ENCODE measurements at places on chromosomes 13 and 19.
A peak's percentile ranks its signal among the peaks of the same experiment; 100 is the strongest.

GRCh38 chr19:50549059-50549926, 18.9 kb downstream of the LRRC4B start:
- DNase-seq, result no peak

DNA sequence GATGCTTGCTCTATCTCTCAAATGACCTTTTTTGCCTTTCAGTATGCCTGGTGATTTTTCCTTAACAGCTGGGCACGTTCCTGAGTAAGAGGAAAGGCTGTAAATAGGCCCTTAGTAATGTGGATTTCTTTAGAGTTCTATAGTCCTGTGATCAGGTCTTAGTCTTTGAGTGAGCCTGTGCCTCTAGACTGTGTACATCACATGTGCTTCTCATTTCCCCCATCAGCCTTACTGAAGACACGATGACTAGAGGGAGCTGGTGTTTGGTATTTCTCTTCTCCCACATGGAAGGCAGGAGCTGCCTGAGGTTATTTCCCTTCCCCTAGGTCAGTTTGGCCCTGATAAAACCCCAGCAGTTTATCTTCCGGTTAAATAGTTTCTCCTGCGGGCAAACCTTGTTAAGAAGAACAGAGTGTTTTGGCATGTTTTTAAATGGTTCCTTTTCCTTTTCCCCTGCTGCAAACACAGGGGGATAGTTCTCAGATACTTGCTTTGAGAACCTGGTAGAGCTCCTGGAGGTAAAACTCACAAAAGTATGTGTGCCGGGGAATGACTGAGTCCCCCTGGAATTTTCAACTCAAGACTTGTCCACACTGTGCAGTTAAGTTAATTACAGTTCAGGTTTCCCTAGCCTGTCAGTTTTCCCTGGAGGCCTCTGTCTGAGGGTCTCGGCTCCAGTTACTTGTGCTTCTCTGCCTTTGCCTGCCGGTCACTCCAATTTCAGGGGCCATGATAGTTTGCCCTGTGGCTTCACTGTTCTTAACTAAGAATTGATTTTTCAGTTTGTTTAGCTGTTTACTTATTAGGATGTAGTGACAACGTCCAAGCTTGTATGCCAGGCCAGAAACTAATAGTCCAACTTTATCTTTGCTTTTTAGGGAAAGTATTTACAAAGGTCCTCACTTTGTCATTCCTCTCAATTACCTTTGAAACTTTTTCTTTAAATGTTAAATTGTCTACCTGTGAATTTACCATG, 94.4 kb downstream of the URI1 start:
- no peak for DNase-seq

- DNase-seq, result no peak
Observed at GRCh38 chr13:96684469-96684868, 309.8 kb downstream of the OXGR1 start.

- peak; percentile 73 for DNase-seq
Observed at GRCh38 chr13:27621366-27622101, at the start of gene POLR1D. Gene POLR1D, plus strand, starts transcription at chr13:27621892. Its CDS starts 92 bp downstream, at chr13:27621984.

GRCh38 chr13:99191336-99191899, 9.2 kb upstream of the UBAC2 start:
- DNase-seq, result no peak

- peak; percentile 68 for DNase-seq
Observed at GRCh38 chr19:35509861-35510625, 3.4 kb downstream of the DMKN start.

DNA sequence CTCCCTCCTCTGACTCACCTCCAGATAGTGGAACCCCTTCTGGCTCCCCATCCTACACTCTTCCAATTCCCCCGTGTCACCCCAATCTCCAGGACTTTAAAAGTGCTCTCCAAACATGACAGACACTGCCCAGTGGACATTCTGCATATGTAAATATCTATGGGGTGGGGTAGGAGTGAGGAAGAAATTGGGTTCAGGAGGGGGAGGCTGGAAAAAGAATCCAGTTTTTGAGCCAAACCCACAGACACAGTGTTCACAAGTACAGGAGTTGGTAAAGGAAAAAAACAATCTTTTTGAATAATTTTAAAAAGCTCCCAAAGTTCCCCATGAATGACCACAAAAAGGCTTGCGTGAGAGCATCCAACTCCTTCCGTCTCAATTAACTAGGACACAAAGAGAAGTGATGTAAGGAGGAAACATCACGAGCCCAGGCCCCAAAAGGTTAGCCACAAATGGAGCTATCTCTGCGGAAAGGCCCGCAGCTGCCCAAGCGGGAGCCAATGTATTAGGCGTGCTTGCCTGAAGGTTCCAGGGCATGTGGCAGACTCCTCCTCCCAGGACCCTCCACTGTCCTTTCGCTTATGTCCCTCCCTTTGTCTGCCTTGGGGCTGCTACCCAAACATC, 18.0 kb downstream of the ZC3H4 start:
- DNase-seq, result no peak

- no peak for DNase-seq
Observed at GRCh38 chr13:33016414-33017322, at the start of gene KL. Gene KL, plus strand, starts transcription at chr13:33016423. Its CDS starts 18 bp downstream, at chr13:33016441.

GRCh38 chr13:34779171-34779570, 162.9 kb upstream of the NBEA start:
- DNase-seq, result no peak

DNA sequence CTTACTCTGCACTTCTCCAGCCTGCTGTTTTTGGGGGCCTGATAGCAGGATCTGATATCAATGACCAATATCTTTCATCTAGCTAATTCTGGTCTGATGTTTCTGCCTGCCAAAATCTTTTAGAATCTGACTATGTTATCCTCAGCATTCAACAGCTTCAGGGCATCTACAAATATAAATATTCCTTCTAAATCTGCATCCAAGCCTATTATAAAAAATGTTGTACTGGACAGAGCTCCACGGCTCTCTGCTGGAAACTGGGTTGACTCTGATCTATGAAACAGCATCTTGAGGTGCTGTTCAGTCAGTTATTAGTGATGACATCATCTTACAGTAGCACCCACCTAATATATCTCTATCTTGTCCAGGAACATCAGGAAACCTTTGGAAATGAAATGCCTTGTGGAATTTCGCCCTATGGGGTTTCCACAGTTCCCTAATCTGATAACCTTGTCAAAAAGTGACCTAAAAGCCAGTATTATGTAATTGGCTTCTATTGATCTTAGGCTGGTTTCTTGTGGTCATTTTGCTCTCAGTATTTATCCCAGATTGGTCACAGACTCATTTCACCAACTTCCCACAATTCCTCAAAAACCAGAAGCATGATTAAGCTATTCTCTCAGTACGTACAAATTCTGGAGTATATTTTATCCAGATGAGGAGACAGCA, 33.0 kb downstream of the ERICH6B start:
- no peak for DNase-seq

GRCh38 chr19:9018163-9018875, 8.1 kb upstream of the MUC16 start:
- no peak for DNase-seq

DNA sequence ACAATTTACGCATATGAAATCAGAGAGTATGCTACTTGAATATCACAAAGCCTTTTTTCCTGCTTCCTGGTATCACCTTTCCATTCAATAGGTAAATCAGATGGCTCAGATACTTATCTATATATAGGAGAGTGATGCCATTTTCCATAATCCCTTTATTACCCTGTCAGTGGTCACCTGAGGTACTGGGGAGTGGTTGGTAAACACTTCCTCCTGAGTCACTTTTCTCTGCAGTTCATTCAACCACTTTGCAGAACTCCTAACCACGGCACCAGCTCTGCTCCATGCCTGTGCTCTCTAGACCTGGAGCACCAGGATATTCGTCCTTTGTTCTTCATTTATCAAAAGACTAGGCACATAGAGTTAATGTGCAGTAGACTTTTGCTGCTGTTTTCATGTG, 748.5 kb upstream of the KLHL1 start:
- DNase-seq, result no peak

DNA sequence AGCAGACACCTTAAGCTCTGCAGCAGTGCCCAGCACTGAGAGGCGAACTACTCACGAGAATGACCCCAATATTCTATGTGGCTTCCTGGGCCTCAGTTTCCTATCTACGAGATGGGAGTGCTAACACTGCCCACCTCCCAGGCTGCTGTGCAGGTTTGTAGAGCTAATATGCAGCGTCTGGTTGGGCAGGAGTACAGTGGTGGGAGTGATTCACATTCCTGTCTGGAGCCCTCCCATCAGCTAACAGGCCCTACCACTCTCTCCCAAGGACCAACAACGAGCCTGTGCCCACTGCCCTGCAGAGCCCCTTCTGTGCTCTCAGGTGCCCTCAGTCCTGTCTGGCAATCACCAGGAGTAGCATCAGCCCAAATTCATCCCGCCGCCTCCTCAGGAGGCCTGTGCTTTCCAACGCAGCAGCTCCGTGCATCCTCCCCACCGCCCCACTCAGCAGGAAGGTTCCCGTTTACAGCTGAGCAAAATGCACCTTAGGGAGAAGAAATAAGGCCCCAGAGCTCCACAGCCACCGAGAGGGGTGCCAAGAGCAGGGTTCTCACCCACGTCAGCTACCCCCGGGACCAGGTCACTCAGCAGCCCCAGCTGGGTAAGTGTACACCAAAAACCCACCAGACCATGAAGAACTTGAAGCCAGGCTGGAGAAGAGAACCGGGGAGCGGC, 6.6 kb downstream of the AKT2 start:
- no peak for DNase-seq

- DNase-seq, result no peak
Observed at GRCh38 chr13:33277946-33278345, 7.6 kb downstream of the STARD13 start.

DNA sequence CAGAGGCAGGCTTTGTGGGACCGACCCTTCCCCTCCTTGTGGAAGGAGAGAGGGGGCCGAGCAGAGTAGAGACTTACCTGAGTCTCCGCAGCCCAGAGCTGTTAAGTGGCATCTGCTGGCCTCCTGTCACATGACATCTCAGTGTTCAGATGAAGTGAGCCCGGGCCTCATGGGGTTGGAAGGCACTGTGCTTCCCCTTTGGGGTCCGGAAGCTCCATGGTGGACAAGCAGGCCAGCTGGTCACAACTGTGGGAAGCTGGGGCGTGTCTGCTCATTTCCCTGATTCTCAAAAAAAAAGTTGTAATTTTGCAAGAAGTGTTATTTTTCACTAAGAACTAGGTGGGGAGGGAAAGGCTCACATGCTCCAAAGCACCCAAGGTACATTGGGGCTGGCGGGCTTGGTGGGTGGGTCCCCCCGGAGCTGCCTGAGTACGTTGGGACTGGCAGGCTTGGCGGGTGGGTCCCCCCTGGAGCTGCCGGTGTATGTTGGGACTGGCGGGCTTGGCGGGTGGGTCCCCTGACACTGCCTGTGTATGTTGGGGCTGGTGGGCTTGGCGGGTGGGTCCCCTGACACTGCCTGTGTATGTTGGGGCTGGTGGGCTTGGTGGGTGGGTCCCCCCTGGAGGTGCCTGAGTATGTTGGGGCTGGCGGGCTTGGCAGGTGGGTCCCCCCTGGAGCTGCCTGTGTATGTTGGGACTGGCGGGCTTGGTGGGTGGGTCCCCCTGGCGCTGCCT, 18.2 kb upstream of the DCUN1D2 start:
- no peak for DNase-seq

DNA sequence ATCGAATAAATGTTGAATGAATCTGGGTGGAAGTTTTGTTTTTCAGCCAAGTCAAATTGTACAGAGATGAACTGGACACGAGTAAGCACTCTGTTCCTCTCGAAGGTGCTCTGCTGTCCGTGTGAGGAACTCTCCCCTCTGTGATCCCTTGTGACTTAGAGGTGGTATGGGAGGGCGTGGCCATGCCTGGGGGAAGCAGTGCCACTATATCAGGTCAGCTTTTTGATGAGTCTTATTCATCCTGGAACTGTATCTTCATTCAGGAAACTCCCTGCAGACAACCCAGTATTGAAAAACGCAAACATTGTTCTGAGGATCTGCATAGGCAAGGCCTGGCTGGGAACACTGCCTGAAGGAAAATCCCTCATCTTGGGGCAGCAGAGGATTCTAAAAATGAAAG, 45.7 kb upstream of the FLT1 start:
- no peak for DNase-seq

DNA sequence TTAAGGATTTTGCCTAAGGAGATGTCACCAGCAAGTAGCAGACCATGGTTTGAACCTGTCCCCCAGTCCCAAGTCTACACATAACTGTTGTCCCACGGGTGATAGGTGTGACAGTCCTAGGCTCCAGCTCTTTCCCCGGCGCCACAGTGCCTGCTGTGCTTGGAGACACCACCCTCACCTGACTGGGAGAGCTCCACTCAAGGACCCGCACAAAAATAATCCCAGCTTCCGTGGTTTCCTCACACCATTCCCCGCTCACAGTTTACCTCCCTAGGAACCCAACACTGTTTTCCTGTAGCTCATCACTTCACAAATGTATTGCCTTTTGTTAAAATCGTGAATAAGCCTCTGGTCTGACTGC, 19.8 kb upstream of the RASA3 start:
- DNase-seq, result no peak

GRCh38 chr13:75788481-75788981, 152.4 kb downstream of the LMO7 start:
- no peak for DNase-seq

DNA sequence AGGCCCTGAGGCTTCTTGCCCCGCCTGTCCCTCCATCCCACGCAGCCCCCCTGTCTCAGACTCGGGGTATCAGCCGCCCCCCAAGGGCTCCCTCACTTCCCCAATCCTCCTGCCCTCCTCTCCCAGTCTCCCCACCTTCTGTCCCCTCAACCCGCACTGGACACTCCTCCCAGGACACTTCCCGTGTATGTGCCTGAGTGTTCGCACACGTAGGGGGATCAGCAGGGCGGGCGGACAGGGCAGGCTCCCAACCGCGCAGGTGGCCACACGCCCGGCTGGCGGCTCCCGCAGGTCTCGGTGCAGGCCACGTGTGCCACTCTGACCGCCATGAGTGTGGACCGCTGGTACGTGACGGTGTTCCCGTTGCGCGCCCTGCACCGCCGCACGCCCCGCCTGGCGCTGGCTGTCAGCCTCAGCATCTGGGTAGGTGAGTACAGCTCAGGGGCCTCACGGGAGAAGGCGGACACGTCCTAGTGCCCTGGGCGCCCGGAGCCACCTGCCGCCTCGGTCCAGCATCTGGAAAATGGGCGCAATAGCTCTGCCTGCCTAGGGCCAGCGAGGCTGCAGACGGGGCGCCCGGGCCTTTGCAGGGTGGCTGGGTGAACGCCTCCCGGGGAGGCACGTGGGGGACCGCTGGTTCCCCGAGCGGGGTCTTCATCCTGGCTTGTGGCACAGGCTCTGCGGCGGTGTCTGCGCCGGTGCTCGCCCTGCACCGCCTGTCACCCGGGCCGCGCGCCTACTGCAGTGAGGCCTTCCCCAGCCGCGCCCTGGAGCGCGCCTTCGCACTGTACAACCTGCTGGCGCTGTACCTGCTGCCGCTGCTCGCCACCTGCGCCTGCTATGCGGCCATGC, 2.3 kb downstream of the KISS1R start:
- DNase-seq, result no peak

Measured in effector CD8-positive, alpha-beta T cell (primary cell).